DMS79 treated with DMSO at 0.1 percent for 48 hours (cell line): ENCODE measurements at places on chromosomes 3 and 15.

DNA sequence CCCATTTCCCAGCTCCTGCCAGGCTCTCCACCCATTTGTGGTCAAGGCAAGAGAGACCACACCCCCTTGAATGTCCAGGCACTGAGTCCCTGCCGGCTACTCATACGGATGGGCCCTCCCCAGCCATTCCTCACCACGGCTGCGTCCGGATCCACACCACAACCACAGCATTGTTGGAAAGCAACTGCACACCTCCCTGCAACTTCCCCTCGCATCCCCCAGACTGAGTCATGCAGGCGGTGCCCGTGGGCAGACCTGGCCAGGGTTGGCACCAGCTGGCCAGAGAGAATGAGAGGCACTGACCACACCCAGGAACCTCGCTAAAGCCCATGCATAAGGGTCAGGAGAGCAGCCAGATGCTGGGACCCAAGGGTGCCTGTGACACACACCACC is 30.5 kb downstream of the LOXL1 start:
- DNase-seq = no peak

- no peak for DNase-seq
These were observed 49.5 kb upstream of the ABHD17C start for GRCh38 chr15:80645494-80646065.

GRCh38 chr3:187237741-187238140 is 40.5 kb downstream of the RTP1 start:
- DNase-seq = no peak

- no peak for DNase-seq
These were observed 6.9 kb downstream of the ISL2 start for GRCh38 chr15:76343313-76343996.

GRCh38 chr3:36837089-36837488 is 72.7 kb upstream of the DCLK3 start:
- no peak for DNase-seq

GRCh38 chr3:98567666-98568270 is 25.6 kb downstream of the CPOX start:
- DNase-seq = no peak

DNA sequence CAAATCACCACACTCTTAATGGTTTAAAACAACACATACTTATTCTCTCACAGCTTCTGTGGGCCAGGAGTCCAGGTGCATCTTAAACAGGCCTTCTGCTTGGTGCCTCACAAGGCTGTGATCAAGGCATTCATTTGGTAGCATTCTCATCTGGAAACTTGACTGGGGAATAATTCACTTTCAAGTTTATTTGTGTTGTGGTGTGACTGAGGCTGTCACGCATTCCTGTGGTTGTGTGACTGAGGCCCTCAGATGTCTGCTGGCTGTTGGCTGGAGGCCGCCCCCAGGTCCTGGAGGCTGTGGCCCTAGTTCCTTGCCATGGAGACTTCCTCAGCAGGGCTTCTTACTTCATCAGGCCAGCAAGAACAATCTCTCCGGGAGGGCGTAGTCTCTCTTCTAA is 16.9 kb upstream of the FAM3D start:
- no peak for DNase-seq

DNA sequence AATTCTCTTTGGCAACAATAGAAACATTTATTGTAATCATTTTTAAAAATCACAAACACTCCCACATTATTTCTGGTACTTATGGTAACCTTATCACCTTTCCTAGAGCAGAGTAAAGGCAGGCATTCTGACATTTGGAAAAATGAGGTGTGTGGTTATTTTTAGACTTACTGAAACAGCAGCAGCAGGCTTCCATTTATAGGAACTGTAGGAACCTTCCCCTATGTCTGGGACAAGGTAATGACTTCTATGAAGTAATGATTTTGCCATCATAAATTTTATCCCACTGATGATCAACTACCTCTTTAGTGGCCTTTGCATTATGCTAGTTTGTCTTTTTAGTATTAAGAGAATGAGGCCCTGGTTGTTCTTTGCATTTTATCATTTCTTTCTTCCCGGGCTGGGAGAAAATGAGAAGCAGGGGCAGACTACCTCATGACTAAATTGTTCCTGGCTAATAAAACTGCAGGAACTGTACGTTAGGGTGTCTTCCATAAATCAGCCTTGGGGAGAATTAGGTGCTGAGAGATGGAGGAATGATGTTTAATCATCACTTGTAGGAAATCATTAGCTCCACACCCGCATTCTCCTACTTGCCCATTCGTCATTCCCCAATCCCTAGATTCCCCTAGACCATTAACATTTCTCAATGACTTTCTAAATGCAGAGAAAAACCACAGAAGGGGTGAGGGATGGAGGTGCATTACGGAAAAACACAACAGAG is 680.3 kb downstream of the AGBL1 start:
- DNase-seq = no peak

- no peak for DNase-seq
These were observed 8.3 kb downstream of the HDGFL3 start for GRCh38 chr15:83199288-83199687.

DNA sequence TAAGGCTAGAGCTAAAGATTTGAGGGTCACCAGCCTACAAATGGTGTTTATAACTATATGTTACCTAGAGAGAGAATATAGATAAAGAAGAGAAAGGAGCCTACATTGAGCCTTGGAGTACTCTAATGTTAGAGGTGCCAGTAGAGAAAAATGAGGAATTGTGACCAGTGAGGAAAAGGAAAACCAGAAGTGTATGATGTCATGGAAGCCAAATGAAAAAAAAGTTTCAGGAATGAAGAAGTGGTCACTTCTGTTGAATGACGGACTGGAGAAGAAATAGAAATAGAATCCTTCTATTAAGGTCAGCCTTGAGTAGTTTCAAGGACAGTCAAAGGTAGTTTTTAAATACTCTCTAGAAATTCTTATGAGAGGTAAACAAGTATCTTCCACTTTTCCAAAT is 51.2 kb upstream of the MLF1 start:
- DNase-seq = no peak

DNA sequence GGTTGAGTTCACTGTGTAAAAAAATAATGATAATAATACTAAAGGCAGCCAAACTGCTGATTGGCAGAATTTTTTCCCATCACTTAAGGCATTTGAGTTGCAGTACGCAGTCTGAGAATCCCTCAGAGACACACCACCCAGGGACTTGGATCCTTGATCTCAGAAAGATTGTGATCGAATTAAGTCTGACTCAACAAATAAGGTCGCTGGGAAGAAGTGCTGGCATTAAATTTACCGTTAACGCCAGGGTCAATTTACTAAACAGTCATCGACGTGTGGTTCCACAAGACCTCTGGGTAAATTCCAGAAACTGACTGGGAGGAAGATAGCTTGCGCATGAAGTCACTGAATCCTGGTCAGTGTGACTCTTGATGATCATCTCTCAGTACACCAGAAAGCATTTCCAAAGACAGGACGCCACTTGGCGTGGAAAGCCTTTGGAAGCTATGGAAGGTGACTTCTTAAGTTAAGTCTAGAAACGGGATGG is 48.3 kb upstream of the CGNL1 start:
- no peak for DNase-seq

DNA sequence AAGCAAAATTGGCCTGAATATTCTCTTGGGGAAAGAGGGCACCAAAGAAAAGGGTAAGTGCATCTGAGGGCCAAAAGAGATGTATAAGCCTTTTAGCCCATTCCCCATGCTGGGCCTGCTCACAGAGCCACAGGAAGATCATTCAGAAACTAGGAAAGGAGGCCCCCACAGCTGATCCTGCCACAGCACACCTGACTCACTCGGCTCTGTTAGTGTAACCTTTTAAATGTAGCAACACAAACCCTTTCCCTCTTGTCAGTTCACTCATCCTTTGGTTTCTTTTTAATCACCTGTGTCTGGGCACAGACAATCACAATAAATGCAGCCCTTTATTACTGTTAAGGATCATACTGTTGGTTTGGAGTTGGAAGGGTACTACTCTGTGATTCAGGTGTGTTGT is 69.9 kb downstream of the PDCD6IP start:
- DNase-seq = no peak

GRCh38 chr3:16317561-16317945 is 52.5 kb downstream of the OXNAD1 start:
- DNase-seq = no peak

DNA sequence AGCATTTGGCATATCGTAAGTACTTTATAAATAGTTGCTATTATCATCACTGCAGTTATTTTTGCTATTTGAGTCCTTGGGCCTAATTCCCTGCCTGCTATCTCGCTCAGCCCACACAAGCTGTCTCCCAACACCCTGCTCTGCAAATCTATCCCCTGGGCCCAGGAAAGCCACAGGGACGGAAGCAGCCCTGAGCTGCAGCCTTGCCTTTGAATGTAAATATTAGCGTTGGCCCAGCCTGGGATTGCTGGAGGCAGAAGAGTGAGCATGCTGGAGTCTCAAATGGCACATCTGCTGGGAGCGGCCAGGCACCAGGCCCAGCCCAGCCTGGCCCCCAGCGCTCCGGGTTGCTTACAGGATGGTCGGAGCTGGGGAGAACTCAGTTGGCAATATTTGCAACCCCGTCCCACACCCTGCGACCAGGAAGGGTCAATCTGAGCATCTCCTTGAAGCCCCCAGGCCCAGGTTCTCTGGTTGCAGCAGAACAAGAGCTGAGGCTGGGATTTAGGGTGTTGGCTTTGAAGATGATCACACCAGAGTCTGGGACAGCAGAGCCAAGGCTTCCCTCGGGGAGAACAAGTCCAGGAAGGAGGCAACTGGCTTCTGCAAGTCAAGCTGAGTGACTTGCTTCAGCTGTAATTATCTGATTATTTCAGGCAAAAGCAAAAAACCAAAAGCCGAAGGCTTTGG is 529.6 kb downstream of the SHQ1 start:
- no peak for DNase-seq

GRCh38 chr15:32994810-32995424 is 199.6 kb downstream of the FMN1 start:
- peak; percentile 18 for DNase-seq

GRCh38 chr3:197908957-197909701 is 40.9 kb upstream of the RPL35A start:
- no peak for DNase-seq

GRCh38 chr3:5231487-5231886 is 44.0 kb downstream of the EDEM1 start:
- DNase-seq = no peak

DNA sequence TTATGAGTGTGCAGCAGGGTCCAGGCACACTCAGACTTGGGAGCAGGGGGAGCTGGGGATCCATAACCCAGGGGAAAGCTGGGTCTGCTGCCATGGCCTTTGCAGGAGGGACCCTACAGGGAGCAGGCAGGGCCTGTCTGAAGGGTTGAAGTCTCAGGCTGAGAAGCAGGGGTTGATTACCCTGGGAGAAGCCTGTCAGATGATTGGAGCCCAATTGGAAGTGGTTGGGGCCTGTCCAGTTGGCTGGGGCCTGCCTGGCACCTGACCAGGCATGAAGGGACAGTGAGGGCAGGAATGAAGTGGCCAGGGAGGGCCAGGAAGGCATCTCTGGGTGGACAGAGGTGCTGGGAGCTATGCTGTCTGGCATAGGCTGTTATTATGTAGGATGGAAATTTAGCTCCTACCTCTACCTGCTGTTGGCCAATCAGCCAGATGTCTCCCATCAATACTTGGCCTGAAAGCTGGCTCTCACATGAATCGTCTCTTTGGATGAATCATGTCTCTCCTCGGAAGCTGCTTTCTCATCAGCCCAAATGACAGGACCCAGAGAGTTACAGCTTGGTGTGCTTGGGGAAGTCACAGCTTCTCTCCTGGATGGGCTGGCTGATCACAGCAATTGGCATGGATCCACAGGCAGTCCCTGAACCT is 27.4 kb upstream of the SLCO2A1 start:
- DNase-seq = no peak

GRCh38 chr3:100600181-100601042 is 9.0 kb upstream of the ADGRG7 start:
- DNase-seq = peak; percentile 16

DNA sequence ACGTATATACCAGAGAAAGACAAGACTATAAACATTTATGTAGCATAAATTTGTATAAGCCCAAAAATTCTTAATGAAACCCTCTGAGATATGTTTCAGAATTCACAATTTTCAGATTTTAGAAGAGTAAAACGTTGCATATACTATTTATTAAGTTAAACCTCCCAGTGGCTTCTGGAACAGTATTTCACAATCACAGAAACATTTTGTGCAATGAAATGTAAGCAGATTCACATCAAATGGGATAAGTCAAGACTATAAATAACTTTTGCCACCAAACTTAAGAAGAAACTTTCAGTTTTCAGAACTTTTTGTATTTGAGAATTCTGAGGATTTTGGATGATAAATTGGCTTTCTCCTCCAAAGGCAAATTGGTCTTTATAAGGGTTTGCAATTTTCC is 9.2 kb downstream of the SLTM start:
- DNase-seq = no peak

- DNase-seq = no peak
These were observed 22.2 kb downstream of the CCDC39 start for GRCh38 chr3:180657094-180657493.

GRCh38 chr15:53470743-53471142 is 288.7 kb downstream of the WDR72 start:
- DNase-seq = no peak
